Vagina (tissue), 2 donors: ENCODE measurements at places on chromosomes 6 and 20. TPM values are rescaled to one million over a fixed set of nuclear protein-coding genes. Genes with fewer than 3 reads are reported as not detected.

DNA sequence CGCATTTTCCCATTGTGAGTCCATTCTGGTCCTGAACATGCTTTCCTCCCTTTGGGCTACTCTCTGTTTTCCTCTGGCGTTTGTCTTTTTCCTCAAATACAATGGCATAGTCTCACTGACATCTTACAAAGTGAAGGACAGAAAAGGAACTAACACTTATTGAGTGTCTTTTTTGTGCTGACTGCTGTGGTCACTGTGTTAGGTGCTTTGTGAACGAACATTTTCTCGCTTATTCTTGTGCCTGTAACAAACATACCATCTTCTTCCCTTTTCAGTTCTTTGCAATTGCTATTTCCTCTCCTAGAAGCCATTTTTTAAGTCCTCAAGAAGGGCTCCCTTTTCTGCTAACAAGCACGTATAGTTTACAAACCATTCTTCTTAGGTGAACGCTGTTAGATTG lies 15.4 kb downstream of the FIG4 start:
- no peaks in the 10 kb centered on the region for H3K27me3 ChIP-seq
- no peak overlapping the region for H3K4me3 ChIP-seq
- no peaks in the 10 kb centered on the region for H3K4me1 ChIP-seq
- DNase-seq = no peak
- no peak overlapping the region for H3K27ac ChIP-seq

Gene SOX12
- 4.4 TPM for total RNA-seq

Gene GMPR
- total RNA-seq = 2.0 TPM

- no peaks in the 10 kb centered on the region for H3K27me3 ChIP-seq
- peaks cover 31% of the 10 kb centered on the region for H3K4me1 ChIP-seq
- no peak overlapping the region for H3K27ac ChIP-seq
Observed at GRCh38 chr6:17948725-17949124, 38.7 kb downstream of the KIF13A start.

DNA sequence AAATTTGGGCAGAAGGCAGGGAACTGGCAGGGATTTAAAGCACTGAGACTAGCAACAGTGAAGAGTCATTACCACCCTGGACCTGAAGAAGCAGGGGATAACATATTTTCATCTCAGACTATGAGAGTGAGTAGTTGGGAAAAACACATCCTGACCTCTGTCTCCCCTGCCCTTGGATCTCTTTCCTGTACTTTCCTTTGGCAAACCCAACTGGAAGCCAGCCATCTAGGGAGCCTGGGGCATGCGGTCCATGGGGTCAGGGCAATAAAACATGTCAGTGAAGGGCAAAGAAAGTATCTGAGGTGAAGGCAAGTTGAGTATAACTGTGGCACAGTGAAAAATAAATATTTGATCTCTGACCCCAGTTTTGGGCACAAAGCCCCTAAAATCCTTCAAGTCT lies 698.2 kb downstream of the DOK5 start:
- no peak for DNase-seq
- no peak overlapping the region for H3K4me3 ChIP-seq
- no peaks in the 10 kb centered on the region for H3K36me3 ChIP-seq
- no peaks in the 10 kb centered on the region for H3K27me3 ChIP-seq
- H3K4me1 ChIP-seq = no peaks in the 10 kb centered on the region

- H3K27ac ChIP-seq = no peak overlapping the region
- no peak for DNase-seq
- H3K4me3 ChIP-seq = no peak overlapping the region
Observed at GRCh38 chr6:4402477-4402976, 267.2 kb upstream of the ECI2 start.

- no peak for DNase-seq
- H3K36me3 ChIP-seq = no peaks in the 10 kb centered on the region
- H3K27me3 ChIP-seq = no peaks in the 10 kb centered on the region
- H3K4me1 ChIP-seq = peaks cover 9% of the 10 kb centered on the region
Observed at GRCh38 chr6:151100326-151100725, 139.4 kb upstream of the AKAP12 start.

GRCh38 chr20:54100563-54100962 lies 30.2 kb upstream of the BCAS1 start:
- H3K27ac ChIP-seq = no peak overlapping the region
- no peak overlapping the region for H3K4me3 ChIP-seq
- no peaks in the 10 kb centered on the region for H3K4me1 ChIP-seq
- H3K27me3 ChIP-seq = no peaks in the 10 kb centered on the region

Gene CD93
- total RNA-seq = 45.4 TPM

Gene EPB41L1
- total RNA-seq = 54.8 TPM

Gene CCN6
- not detected for total RNA-seq

DNA sequence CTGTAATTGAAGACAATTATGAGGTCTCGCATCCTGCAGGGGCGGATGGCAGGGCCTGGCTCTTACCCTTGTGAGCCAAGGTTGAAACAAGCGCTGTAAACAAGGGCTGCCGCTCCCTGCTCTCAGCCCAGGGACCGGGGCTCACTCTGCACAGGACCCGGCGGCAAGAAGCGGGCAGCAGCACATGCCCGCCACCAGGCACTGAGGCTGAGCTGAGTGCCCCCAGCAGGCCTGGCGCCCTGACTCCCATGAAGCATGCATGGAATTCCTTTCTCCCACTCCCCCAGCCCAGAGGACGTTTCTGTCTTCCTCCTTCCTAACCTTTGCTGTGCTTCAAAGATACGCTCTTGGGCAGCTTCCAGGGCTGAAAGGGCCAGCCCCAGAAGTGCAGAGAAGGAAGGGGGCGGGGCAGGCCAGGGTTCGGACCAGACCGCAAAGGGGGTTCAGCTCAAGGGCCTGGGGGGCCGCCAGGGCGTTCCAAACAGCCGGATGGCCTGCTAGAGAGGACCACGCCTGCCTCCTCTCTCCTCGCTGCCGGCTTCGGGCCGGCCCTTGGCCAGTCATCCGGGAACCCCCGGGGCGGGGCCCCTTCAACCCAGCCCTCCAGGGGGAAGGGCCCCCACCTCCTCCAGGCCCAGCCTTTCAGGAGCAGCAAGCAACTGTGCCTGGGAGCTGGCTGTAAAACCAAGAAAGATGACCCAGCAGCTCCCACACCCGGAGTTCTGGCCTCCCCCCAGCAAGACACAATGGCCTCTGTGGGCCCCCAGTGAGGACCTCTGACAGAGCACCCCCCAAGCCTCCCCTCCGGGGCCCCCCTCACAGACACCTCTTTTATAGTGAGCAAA lies 109.9 kb downstream of the NOL4L start:
- H3K36me3 ChIP-seq = no peaks in the 10 kb centered on the region
- peak overlapping the region; percentile 42 for H3K4me3 ChIP-seq
- H3K4me1 ChIP-seq = peaks cover 58% of the 10 kb centered on the region

DNA sequence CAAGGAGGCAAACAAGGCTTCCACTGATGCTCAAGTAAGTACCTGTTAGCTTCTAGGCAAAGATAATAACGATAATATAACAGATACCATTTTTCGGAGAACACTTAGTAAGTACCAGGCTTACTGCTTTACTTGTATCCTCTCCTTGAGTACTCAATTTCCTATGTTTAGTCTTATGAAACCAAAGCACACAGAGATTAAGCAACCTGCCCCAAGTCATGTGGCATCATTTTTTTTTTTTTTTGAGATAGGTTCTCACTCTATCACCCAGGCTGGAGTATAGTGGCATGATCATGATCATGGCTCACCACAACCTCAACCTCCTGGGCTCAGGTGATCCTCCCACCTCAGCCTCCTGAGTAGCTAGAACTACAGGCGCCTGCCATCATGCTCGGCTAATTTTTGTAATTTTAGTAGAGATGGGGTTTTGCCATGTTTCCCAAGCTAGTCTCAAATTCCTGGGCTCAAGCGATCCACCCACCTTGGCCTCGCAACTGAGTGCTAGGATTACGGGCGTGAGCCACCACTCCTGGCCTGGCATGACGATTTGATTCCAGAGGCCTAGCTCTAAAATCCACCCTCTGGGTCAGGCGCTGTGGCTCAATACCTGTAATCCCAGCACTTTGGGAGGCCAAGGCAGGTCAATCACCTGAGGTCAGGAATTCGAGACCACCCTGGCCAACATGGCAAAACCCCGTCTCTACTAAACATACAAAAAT lies 14.0 kb downstream of the SPAG4 start:
- H3K4me3 ChIP-seq = no peak overlapping the region
- no peaks in the 10 kb centered on the region for H3K4me1 ChIP-seq
- peaks cover 59% of the 10 kb centered on the region for H3K36me3 ChIP-seq
- DNase-seq = no peak
- H3K27me3 ChIP-seq = no peaks in the 10 kb centered on the region

DNA sequence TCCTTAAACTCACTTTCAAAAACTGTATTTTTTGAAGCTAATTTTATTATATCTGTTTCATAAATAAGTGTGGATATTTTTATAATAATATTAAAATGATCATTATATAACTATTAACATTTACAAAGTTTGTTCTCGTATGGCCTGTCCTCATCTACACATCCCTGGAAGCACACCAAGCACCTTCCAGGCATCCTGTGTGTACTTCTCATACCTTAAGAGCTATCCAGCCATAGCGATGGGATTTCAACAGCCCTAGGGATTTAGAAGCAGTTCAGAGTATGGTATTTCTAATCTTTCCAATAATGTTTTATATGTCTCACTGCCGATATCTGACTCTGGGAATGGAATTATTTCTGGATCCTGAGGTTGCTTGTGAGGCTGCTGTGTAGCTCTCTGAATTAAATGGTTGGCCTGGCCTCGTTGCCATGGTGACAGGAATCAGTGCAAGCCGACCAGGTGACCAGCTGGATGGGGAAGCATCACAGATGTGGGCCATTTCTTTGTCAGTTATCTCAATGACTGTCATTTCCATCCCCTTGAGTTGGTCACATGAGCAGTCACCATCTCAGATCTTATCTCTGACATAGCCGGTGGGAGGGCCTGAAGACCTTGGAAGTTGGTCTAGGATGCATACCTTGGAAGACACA lies 265.2 kb upstream of the RIN2 start:
- H3K4me1 ChIP-seq = no peaks in the 10 kb centered on the region
- no peaks in the 10 kb centered on the region for H3K27me3 ChIP-seq
- DNase-seq = no peak
- no peaks in the 10 kb centered on the region for H3K36me3 ChIP-seq
- H3K27ac ChIP-seq = no peak overlapping the region

GRCh38 chr20:57106692-57107091 lies 159.7 kb downstream of the BMP7 start:
- H3K4me3 ChIP-seq = no peak overlapping the region
- no peaks in the 10 kb centered on the region for H3K36me3 ChIP-seq
- H3K27ac ChIP-seq = no peak overlapping the region
- no peaks in the 10 kb centered on the region for H3K27me3 ChIP-seq
- DNase-seq = no peak

Gene ID4
- 27.7 TPM for total RNA-seq

Gene TEAD3
- 29.0 TPM for total RNA-seq

Gene E2F3
- 4.4 TPM for total RNA-seq

DNA sequence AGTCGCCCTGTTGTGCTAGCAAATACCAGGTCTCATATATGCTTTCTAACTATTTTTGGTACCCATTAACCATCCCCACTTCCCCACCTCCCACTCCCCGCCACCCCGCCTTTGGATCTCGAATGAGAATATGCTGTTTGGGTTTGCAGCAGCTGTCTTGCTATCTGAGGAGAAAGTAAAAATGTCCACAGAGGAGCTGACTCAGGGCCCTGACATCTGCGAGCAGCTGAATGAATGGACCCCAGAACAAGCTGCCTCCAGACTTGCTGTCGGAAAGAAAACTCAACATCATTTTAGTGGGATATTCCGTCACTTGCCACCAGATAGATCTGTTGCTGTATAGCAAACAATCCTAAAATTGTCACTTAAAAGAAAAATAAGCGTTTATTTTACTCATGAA lies 103.7 kb downstream of the LINC00237 start:
- H3K27ac ChIP-seq = no peak overlapping the region
- H3K4me1 ChIP-seq = no peaks in the 10 kb centered on the region
- no peaks in the 10 kb centered on the region for H3K27me3 ChIP-seq

DNA sequence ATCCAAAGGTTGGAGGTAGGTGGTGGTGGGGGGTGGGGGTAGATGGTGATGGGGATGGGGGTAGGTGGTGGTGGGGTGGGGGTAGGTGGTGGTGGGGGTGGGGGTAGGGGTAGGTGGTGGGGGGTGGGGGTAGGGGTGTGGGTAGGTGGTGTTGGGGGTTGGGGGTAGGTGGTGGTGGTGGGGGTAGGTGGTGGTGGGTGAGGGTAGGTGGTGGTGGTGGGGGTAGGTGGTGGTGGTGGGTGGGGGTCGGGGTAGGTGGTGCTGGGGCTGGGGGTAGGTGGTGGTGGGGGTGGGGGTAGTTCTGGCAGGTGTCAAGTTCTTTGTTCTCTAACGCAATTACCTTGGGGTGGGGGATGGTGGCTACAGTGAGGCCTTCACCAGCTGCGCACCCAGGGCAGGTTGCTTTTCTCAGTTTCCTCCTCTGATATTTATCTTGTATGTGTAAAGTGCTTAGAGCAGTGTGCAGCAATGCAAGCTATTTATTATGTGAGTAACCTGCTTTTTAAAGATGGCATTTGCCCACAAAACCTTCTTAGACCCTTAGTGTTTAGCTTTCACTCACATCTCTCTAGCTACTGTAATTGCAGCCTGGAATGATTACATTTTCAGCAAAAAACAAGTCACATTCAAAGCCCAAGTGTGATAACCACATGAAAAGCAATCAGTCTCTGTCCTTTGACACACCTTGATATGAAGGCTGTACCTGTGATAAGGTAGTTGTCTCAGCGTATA lies 8.2 kb upstream of the CCDC167 start:
- no peaks in the 10 kb centered on the region for H3K27me3 ChIP-seq
- DNase-seq = no peak
- H3K36me3 ChIP-seq = no peaks in the 10 kb centered on the region

Gene PRR18
- total RNA-seq = not detected

- H3K27me3 ChIP-seq = no peaks in the 10 kb centered on the region
- no peak for DNase-seq
- H3K4me1 ChIP-seq = no peaks in the 10 kb centered on the region
- H3K36me3 ChIP-seq = no peaks in the 10 kb centered on the region
Observed at GRCh38 chr6:162118706-162119105, 608.9 kb downstream of the PRKN start.

DNA sequence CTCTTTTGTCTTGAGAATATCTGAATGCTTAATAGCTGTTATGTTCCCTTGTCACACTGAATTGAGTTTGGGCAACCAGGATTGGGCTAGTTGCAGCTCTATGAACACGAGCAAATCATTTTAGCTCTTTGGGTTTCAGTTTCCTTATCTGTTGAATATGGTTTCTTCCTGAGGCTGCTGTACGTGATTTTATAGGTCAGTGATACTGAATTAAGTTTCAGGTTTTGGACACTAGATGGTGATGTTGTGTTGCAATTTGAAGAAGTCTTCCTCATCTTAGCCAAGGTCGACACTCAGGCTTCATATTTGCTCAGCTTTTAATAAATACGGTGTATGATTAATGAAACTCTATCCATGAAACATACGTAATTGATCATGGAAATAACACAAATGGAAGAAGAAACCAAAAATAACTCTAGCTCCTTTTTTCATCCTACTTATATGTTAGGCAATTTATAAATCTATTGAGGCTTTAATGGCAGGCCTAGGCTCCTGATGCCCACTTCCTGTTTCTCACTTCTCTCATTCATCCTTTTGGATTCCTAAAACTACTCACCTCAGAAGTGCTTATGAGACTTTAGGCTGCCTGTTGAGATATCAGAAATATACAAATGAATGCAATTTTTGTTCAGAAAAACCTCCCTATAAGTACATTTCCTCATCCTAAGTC lies 354.1 kb upstream of the MAP3K7 start:
- H3K36me3 ChIP-seq = no peaks in the 10 kb centered on the region
- H3K4me3 ChIP-seq = no peak overlapping the region
- H3K27me3 ChIP-seq = no peaks in the 10 kb centered on the region

GRCh38 chr20:33233129-33233774 lies 2.5 kb upstream of the BPIFA1 start:
- no peaks in the 10 kb centered on the region for H3K4me1 ChIP-seq
- H3K27ac ChIP-seq = no peak overlapping the region
- no peak for DNase-seq
- no peaks in the 10 kb centered on the region for H3K27me3 ChIP-seq
- H3K36me3 ChIP-seq = no peaks in the 10 kb centered on the region
